Cardiac septum (tissue), 1 donor: ENCODE measurements at places on chromosomes 6 and 20. TPM values are rescaled to one million over a fixed set of nuclear protein-coding genes. Genes with fewer than 3 reads are reported as not detected.

- DNase-seq: no peak
These were observed 319.1 kb downstream of the TFAP2B start for GRCh38 chr6:51137777-51138176.

DNA sequence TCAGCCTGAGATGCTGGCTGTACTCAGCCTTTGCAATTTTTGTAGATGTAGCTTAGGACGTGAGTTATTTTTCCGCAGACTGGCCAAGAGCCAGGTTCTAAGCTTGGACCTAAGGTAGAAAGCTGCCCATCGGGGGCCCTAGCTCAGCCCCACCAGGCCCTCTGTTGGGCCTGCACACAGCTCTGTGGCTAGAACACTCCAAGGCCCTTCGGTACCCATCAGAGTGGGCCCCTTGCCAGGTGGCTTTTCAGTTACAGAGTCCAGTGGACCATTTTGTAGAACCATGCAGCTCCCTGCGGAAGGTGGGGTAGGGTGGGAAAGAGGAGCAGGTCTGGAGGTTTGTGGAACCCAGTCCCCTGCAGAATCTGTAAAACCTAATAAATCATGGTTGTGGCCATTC, 22.6 kb downstream of the UCKL1 start:
- no peak for DNase-seq

The PPIL6 gene
- total RNA-seq: 1.2 TPM

DNA sequence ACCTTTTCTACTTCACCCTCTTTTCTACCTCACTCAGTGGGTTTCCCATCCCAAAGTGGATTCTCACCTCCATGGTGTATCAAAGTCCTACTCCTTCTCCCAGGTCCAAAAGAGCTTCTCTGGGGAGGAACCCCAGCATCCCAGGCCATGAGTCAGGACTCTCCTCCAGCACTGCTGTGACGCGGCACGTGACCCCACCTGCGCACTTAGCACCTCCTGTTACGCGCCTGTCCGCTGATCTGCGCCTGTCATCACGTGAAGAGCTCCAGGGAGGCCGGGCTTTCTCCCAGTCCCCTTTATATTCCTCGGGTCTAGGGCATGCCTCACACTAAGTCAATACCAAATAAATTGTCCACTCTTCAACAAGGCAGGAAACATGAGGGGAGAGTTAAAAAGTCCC, 226.9 kb upstream of the QKI start:
- DNase-seq: no peak

DNA sequence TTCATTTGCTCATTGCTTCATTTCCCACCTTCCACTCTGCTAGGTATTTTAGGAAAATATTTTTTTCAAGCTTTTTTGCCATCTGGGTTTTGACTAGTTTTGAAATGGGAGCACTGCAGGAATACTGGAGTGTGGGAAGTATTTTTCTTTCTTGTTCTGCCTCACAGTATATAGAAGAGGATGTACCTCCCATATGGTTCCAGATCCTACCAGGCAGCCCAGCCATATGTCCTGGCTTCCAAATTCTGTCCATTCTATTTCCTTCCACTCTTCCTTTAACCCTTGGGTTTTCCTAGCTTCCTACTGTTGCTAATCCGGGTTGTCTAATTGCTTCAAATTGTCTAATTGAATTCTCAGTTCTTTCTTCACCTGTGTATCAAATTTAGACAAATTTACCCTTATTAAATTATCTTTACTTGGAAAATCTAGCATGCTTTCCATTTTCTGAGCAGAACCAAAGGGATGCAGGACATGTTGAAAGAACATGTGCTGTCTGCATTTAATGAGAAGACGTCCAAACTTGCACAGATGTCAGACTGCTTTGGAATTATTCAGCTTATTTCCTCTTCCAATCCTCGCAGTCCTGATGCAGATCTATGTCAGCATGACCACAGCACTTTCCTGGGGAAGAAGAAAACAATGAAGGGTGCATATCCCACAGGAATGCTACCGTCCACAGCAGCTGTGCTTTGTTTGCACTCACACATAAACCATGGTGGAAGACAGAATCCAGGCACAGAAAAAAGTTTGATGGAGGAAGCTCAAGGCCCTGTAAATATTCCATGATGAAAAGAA, 1273.9 kb upstream of the MAP3K7 start:
- no peak for DNase-seq
